ENCODE measurements at places on chromosomes 11 and 22. TPM values are rescaled to one million over a fixed set of nuclear protein-coding genes. Genes with fewer than 3 reads are reported as not detected.

Gene TSSK2
- total RNA-seq, result not detected

Gene ESAM
- total RNA-seq, result 4.8 TPM

Gene NTM
- 4.8 TPM for total RNA-seq

Gene OR52I1
- total RNA-seq, result not detected

Gene APOBEC3A
- total RNA-seq, result not detected

Gene CNGA4
- total RNA-seq, result not detected

All from myometrial cell (primary cell).